ENCODE measurements at places on chromosomes 1 and 21.

DNA sequence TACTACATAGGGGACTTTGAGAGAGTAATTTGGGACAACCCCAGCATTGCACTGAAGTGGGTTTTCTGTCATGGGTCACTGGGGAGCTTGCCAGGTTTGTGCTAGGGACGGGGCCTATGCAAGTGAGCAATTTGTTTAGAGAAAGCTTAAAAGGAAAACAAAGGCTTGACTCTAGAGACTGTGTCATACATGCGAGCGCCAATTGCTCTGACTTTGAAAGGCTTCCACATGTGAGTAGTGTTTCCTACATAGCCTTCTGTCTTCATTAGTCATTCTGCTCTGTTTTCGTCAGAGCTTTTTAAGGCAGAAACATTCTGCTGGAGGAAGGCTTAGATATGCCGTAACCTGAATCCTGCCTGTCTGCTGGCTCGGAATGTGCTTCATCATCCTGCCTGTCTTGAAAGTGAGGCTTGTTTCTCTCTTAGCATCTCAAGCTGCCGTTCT is 28.4 kb downstream of the TRIM45 start:
- peak; percentile 63 for DNase-seq

DNA sequence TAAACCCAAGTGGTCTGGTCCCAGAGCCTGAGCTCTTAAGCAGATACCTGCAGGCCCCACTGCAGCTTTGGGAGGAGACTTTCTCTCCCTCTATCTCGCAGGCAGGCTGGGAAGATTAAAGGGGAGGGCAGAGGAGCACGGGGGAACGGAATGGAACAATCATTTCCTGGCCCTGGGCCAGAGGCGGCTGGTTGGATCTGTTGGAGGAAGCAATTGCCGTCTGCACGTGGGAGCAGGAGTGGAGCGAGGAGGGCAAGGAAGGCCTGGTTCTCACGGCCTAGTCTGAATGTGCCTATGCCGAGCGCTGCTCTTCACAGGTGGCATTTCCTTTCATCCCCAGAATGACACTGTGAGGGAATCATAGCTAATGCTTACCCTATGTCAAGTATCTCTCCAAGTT is 23.7 kb downstream of the NKAIN1 start:
- DNase-seq: peak; percentile 88

- no peak for DNase-seq
These were observed 6.0 kb downstream of the POFUT2 start for GRCh38 chr21:45281411-45282282.

- DNase-seq: no peak
These were observed 147.2 kb downstream of the NR5A2 start for GRCh38 chr1:200174525-200175295.

DNA sequence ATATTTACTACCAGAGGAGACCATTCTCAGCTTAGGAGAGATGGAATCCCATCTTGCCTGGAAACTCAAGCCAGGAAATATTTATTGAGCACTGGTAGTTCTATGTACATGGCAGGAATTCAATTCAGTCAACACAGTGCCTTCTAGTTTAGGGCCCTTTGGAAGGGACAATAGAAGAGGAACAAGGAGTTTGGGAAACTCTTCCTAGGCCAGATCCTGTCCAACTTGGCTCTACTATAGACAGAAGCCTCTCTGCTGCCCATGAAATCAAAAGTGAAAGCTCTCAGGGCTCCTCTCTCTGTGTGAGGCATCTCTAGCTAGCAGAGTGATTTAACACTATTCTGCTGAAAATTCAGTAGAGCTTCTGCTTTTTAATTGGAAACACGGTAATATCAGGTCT is 244.6 kb upstream of the MAP1LC3C start:
- DNase-seq: no peak
